ENCODE measurements at places on chromosomes 7 and 10. TPM values are rescaled to one million over a fixed set of nuclear protein-coding genes. Genes with fewer than 3 reads are reported as not detected.

LRWD1 gene
- 28.4 TPM for total RNA-seq

ATP6V0A4 gene
- 0.27 TPM for total RNA-seq

PNPLA8 gene
- total RNA-seq, result 16.2 TPM

MINPP1 gene
- total RNA-seq, result 27.1 TPM

WEE2 gene
- total RNA-seq, result not detected
